Muscle of arm (tissue), 14 donors: ENCODE measurements at places on chromosomes 2 and 18. TPM values are rescaled to one million over a fixed set of nuclear protein-coding genes. Genes with fewer than 3 reads are reported as not detected.
A peak's percentile ranks its signal among the peaks of the same experiment; 100 is the strongest.

GRCh38 chr2:55779459-55780421, 86.1 kb upstream of the PNPT1 start:
- no peak for DNase-seq

DNA sequence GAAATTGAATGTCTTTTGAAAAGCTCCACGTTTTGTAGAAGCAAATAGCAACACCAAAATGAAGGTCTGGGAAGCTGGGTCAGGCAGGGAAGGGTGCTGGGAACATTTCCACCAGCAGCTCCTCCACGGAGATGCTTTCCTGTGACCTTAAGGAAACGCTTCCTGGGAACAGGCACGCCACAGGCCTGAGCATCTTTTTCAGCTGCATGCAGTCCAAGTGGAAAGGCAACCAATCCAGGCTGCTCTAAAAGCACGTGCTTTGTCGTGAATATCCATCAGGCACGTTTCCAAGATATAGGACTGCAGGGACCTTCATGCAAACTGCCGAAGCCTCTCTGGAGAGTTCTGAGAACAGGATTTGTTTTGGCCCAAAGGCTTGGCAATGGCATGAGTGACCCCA, 109.3 kb downstream of the KLHL29 start:
- no peak for DNase-seq

GRCh38 chr2:47388888-47389287, 14.1 kb upstream of the MSH2 start:
- DNase-seq: no peak

DNA sequence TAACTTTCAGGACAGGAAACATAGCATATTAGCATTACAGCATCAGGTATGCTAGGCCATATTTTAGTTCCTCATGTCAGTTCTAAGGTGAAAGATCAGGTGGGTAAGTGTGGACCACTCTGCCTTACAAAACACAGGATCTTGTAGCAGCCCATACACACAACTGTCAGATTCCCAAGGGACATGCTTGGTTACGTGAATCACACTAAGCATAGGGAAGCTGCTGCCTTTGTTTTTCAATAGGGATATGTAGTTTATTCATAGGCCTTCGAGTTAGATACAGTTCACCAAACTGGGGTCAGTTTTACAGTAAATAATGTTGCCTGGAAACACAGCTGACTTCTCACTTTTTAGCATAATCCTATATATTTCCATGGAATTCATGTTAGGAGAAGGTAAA, 116.1 kb upstream of the OTX1 start:
- no peak for DNase-seq

DNA sequence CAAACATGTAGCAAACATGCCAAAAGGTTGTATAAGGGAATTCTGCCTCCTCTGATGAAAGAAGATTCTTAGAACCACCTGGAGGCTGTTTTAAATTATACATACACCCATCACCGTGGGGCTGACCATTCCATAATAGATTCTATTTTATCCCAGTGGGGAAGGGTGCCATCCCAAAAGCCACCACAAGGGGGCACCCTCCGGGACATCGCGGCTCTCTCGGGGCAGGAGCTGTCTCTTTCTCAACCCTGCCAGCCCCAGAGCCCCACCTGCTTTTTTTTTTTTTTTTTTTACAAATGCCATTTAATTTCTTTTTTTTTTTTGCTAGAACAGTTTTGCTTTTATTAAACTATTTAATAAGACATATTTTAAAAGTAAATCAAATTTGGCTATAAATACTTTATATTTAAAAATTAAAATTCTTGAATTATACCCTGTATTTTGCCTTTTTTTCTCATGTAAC, 8.6 kb upstream of the MTCL1 start:
- peak; percentile 76 for DNase-seq

DNA sequence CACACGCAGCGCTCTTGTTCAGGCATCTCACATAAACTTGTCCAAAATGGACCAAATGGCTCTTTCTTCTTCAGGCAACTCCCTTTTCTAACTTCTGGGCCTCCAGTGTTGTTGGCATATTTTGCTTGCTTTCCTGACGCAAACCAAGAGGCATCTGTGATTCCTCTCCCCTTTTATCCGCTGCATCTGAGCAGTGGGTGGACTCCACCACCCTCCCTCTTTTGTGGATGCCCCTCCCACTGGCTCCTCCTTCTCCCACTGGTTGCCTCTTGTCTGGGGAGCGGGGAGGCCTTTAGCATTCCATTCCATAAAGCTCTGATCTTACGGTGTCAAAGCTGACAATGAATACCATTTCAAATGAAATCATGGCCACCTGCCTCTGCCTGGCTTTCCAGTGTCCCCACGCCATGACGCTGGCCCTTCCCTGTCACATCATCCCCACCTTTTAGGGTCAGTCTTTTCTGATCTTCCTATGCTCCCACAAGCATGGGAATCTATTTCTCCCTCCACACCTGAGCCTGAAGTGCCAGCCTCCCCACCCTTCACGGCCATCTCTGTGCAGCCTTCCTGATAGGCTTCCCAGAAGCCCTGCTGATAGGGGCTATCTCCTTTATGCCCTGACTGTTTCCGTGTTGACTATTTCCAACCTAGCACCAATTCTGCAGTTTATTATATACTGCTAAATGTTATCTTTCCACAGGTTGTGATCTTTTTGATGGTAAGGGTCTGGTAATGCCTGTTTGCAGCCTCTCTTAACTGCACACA, 51.5 kb downstream of the RPL37A start:
- DNase-seq: no peak

GRCh38 chr2:220300806-220301205, 673.4 kb downstream of the SLC4A3 start:
- no peak for DNase-seq

GRCh38 chr2:177588671-177589070, 196.1 kb downstream of the AGPS start:
- DNase-seq: no peak

GRCh38 chr2:217799563-217800432, 203.0 kb downstream of the TNS1 start:
- no peak for DNase-seq

- no peak for DNase-seq
These were observed 45.1 kb downstream of the SLC9A2 start for GRCh38 chr2:102664471-102664909.

DNA sequence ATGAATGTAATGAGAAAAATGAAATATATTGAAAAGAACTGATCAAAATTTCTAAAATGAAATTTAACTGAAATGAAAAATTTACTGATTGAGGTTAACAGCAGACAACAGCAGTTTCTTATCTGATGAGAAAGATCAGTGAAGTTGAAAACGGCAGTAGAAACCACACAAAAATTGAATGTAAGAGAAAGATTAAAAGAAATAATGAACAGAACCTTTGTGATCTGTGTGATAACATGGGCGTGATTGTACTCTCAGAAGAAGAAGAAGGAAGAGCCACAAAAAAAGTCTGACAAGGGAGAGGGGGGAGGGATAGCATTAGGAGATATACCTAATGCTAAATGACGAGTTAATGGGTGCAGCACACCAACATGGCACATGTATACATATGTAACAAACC, 45.2 kb downstream of the FAM117B start:
- no peak for DNase-seq

- no peak for DNase-seq
These were observed 218.3 kb downstream of the ICOS start for GRCh38 chr2:204154863-204155262.

GRCh38 chr2:67879586-67880290, 183.1 kb downstream of the C1D start:
- DNase-seq: no peak

GRCh38 chr2:96844405-96844808, 586 bp upstream of the ANKRD23 start:
- no peak for DNase-seq

GRCh38 chr2:74551942-74552913, 1.5 kb downstream of the LOXL3 start:
- DNase-seq: no peak

DNA sequence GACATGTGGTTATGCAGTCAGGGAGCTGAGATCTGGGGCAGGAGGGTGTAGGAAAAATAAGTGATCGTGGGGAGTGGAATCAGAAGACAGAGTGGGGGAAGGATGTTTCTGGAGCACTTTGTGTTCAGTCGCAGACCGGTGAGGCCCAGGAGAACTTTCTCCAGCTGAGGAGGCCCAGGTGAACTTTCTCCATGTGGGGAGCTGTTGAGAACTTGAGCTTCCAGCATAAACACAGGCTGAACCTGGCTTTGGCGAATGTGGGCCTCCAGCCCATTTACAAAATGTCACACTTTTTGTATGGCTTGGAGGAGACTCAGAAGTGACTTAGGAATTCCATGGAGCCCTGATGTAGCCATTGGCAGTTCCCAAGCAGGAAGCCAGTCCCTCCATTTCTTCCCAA, 108.5 kb downstream of the VAPA start:
- DNase-seq: no peak

GRCh38 chr2:42537493-42537892, 30.9 kb upstream of the MTA3 start:
- DNase-seq: no peak

The TEKT4 gene
- polyA plus RNA-seq: not detected

The VWA3B gene
- polyA plus RNA-seq: not detected

The TPO gene
- polyA plus RNA-seq: 0.23 TPM

The MAL gene
- 3.7 TPM for polyA plus RNA-seq

The PSMA8 gene
- not detected for polyA plus RNA-seq

The STARD6 gene
- not detected for polyA plus RNA-seq

The DRC1 gene
- polyA plus RNA-seq: 0.12 TPM

The COLEC12 gene
- 77.8 TPM for polyA plus RNA-seq

The ZNF532 gene
- 81.5 TPM for polyA plus RNA-seq

The PID1 gene
- polyA plus RNA-seq: 39.7 TPM

The BMP10 gene
- not detected for polyA plus RNA-seq
